Left kidney (tissue), 8 donors: ENCODE measurements at places on chromosomes 4 and X. TPM values are rescaled to one million over a fixed set of nuclear protein-coding genes. Genes with fewer than 3 reads are reported as not detected.

The MPP1 gene
- polyA plus RNA-seq, result 40.7 TPM

The CCDC158 gene
- 1.1 TPM for polyA plus RNA-seq

The AREG gene
- polyA plus RNA-seq, result 0.25 TPM

The TXK gene
- polyA plus RNA-seq, result 3.7 TPM

The NLRP2B gene
- 0.12 TPM for polyA plus RNA-seq
